ENCODE measurements at places on chromosomes 2 and 18. TPM values are rescaled to one million over a fixed set of nuclear protein-coding genes. Genes with fewer than 3 reads are reported as not detected.
A peak's percentile ranks its signal among the peaks of the same experiment; 100 is the strongest.

- H3K4me3 ChIP-seq = no peak overlapping the region
- no peak for DNase-seq
- no peak overlapping the region for H3K27ac ChIP-seq
Observed at GRCh38 chr18:33020877-33021276, 248.1 kb upstream of the KLHL14 start.

- peak; percentile 53 for DNase-seq
- no peaks in the 10 kb centered on the region for H3K27me3 ChIP-seq
- no peaks in the 10 kb centered on the region for H3K4me1 ChIP-seq
- no peak overlapping the region for H3K4me3 ChIP-seq
Observed at GRCh38 chr2:81523344-81523743, 1218.8 kb upstream of the LRRTM1 start.

DNA sequence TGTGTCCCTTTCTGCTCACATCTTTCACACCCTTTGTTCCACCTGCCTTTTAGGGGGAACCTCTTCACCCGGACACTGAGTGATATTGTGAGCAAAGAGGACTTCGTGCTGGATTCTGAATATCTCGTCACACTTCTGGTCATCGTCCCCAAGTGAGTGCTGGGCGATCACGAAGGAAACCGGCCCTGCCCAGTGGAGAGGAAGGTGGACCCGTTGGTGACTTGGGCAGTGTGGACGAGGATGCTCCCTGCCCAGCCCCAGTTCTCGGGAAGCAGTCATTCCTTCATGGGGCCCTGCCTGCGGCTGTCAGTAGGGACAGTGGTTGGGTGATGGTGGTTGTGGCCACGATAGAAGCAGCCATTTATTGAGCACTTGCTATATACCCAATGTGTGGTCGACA lies 40.8 kb downstream of the PDIA6 start:
- no peaks in the 10 kb centered on the region for H3K36me3 ChIP-seq
- no peaks in the 10 kb centered on the region for H3K4me1 ChIP-seq
- H3K4me3 ChIP-seq = no peak overlapping the region
- H3K27ac ChIP-seq = no peak overlapping the region
- no peaks in the 10 kb centered on the region for H3K27me3 ChIP-seq

DNA sequence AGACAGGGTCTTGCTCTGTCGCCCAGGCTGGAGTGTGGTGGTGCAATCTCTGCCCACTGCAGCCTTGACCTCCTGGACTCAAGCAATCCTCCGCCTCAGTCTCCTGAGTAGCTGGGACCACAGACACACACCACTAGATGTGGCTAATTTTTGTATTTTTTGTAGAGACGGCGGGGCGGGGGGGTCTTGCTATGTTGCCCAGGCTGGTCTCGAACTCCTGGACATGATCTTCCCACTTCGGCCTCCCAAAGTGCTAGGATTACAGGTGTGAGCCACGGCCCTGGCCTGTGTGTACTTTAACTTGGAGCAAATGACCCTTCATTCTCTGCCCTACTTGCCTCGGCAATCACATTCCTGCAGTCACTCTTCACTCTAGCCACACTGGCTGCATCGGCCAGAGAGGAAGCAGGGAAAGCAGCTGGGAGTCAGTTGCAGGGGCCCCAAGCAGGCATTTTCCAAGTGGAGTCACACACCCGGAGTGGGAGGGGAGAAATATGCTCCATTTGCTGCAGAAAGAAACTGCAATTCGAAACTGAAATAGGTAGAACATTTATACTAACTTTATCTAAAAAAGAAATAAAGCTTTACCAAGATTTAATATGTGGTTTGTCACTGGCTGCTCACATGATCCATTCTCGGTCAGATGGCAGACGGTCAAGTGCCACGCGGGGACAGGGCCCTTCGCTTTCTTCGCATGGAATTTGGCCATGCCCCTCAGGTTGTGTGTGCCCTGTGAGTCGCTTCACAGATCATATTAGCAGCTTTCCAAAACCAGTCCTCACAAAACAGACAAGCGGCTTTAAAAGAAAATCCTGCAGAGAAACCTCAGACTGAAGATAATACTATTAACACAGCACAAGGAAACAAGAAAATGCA lies 37.1 kb downstream of the FAM161A start:
- H3K4me1 ChIP-seq = no peaks in the 10 kb centered on the region
- no peaks in the 10 kb centered on the region for H3K27me3 ChIP-seq
- no peak overlapping the region for H3K4me3 ChIP-seq
- H3K36me3 ChIP-seq = no peaks in the 10 kb centered on the region
- DNase-seq = no peak
- H3K27ac ChIP-seq = no peak overlapping the region

DNA sequence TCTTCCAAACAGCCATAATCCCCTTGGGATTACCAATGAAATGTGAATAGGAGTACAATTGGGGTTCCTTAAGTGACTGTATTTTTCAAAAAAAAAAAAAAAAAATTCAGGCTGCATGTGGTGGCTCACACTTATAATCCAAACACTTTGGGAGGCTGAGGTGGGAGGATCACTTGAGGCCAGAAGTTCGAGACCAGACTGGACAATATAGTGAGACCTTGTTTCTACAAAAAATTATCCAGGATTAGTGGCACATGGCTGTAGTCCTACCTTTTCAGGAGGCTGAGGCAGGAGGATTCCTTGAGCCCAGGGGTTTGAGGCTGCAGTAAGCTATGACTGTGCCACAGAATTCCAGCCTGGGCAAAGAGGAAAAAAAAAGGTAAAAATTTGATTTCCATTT lies 189.6 kb upstream of the GATA6 start:
- peaks cover 14% of the 10 kb centered on the region for H3K4me1 ChIP-seq
- H3K27me3 ChIP-seq = no peaks in the 10 kb centered on the region
- no peaks in the 10 kb centered on the region for H3K36me3 ChIP-seq
- no peak for DNase-seq

DNA sequence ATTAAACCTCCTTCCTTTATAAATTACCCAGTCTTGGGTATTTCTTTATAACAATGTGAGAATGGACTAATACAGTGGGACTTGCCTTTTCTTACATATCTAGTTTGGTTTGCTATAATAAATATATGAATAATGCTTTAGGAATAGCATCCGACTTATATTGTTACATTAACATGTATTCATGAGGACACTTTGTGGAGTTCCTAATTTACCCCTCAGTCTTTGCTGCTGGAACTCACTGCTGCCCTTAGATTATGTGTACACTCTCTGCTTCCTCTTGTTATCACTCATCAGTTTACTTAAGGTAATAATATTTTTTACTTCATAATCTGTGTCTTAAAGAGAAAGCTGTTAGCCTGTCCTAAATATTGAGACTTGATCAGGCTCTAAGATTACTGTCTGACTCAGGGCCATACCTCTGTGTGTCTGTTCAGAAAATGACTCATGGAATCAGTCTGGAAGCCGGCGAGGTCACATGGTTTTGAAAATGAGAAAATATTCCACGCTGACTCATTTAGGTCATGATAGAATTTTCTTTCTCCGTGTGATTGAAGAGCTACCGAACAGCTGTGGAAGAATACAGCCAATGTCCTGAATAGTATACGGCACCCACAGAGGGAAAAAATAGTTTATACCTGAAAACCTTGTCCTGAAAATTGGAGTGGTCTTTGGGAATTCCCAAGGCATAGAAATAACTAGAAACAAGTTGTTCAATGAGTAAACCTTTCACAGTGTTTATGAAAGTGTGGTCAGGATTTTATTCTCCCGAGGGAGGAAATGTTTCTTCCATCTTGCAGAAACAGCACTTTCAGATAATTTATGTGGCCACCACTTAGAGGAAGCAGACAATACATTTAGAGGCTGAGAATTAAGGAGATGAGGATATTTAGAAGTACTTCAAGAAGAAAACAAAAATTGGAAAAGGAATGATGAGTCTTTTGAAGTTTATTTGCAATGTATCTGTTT lies 156.4 kb downstream of the DSEL start:
- DNase-seq = no peak
- H3K27me3 ChIP-seq = no peaks in the 10 kb centered on the region
- H3K4me3 ChIP-seq = no peak overlapping the region

DNA sequence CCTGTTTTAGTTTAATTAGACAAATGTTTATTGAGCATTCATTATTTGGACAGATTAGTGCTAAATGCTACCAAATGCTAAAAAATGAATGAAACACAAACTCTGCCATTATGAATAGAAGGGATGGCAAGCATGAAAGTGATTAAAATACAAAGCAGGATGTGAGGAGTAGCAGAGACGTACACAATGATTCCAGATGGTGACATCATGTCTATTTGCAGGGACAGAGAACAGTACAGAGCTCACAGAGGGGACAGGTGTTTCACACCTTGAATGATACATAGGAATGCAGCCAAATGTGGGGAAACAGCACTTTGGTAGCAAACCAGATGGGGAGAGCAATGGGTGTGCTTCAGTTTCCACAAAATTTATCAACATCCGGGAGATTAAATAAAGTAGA lies 76.3 kb downstream of the CD226 start:
- DNase-seq = no peak
- H3K27me3 ChIP-seq = no peaks in the 10 kb centered on the region
- H3K4me3 ChIP-seq = no peak overlapping the region
- H3K27ac ChIP-seq = no peak overlapping the region

DNA sequence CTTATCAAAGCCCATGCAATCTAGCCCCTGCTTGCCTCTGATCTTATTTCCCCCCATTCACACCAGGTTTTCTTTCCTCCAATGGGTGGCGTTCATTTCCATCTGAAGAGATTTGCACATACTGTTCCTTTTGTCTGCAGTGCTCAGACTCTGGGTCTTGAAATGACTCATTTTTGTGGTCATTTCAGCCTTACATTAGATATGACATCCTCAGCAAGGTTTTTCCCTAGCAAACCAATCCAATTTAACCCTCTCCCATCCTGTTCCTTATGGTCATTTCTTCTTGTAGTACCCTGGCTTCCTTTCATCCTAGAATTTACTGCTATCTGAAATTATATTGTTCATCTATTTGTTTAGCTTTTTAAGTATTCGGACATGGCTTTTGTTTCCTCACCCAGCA lies 42.5 kb upstream of the SCN1A start:
- no peak overlapping the region for H3K4me3 ChIP-seq
- DNase-seq = no peak
- H3K27ac ChIP-seq = no peak overlapping the region
- no peaks in the 10 kb centered on the region for H3K27me3 ChIP-seq

DNA sequence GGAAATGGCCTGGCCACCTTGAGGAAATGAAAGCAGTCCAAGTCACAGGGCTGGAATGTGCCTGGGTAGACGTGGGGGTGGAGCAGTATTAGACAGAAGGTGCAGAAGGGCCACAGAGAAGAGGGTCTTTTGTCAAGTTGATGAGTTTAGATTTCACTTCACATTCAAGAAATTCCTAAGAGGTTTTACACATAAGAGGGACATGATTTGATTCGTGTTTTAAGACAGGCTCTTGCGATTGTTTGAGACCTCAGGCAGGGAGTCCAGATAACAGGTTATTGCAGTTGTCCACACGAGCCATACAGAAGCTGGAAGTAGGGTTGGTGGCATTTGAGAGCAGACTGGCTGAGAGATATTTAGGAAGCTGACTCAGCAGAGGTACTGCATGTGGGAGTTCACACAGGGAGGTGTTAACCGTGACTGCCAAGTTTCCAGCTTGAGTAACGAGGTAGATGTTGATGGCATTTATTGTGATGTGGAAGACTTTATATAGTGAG lies 64.6 kb downstream of the NEB start:
- DNase-seq = peak; percentile 55
- H3K27me3 ChIP-seq = no peaks in the 10 kb centered on the region
- no peak overlapping the region for H3K27ac ChIP-seq
- no peaks in the 10 kb centered on the region for H3K36me3 ChIP-seq
- H3K4me1 ChIP-seq = peaks cover 5% of the 10 kb centered on the region
- no peak overlapping the region for H3K4me3 ChIP-seq

DNA sequence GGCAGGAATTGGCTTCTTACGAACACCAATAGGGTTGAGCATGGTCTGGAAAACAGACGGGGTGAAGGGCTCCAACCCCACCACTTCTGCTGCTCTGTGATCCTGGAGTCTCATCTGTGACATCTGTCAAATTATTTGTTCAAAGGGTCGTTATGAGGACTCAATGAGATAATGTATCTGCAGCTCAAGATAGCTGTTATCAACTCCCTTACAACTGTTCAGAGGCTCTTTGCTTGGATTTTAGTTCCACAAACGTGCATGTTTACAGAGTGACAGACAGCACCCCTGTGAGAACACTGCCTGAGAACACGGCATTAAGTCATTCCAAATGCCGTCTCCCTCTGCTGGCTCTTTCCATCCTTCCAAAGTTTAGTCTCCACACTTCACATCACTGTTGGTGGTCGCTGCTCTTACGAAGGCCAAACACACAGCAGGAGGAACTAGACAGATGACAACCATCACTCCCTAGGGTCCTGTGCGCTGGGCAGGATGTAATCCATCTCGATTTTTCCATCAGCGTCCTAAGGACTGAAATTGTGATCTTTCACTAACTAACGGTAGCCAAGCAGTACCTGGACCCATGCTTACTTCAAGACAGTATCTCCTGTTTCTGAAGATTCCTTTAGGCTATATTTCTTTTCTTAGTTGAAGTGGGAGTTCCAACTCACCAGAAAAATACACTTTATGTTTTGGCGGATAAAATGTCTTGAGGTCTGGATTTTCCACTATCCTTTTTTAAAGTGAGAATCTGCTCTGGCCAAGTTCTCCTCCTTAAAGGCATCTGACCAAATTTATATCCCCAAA lies 220.3 kb downstream of the ANAPC1 start:
- peaks cover 10% of the 10 kb centered on the region for H3K27me3 ChIP-seq
- no peaks in the 10 kb centered on the region for H3K36me3 ChIP-seq
- no peak overlapping the region for H3K27ac ChIP-seq
- DNase-seq = peak; percentile 58
- H3K4me1 ChIP-seq = peaks cover 11% of the 10 kb centered on the region
- no peak overlapping the region for H3K4me3 ChIP-seq

DNA sequence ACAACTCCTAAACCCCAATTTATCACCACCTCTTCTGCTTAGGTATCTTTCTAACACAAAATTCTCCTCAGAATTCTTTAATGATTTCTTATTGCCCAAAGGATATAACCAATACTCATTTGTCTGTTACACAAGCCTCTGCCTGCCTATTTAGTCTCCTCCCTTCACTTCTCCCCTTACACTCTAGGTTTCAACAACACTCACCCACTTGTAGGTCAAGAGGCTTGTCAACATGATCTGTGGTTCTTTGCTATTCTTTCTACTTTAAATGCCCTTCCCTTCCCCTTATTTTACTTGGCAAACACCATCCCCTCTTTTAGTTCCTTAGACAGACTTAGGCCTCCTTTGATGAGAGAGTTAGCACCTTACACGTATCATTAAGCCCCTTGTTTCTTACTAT lies 69.0 kb upstream of the C2orf15 start:
- H3K27me3 ChIP-seq = no peaks in the 10 kb centered on the region
- H3K4me1 ChIP-seq = no peaks in the 10 kb centered on the region
- no peak overlapping the region for H3K27ac ChIP-seq
- H3K4me3 ChIP-seq = no peak overlapping the region

GRCh38 chr2:178211943-178212342 lies 17.6 kb downstream of the OSBPL6 start:
- no peaks in the 10 kb centered on the region for H3K36me3 ChIP-seq

GRCh38 chr2:231286964-231287363 lies 88.5 kb downstream of the ARMC9 start:
- peaks cover 26% of the 10 kb centered on the region for H3K36me3 ChIP-seq
- H3K27ac ChIP-seq = no peak overlapping the region
- no peaks in the 10 kb centered on the region for H3K27me3 ChIP-seq
- no peak overlapping the region for H3K4me3 ChIP-seq
- no peak for DNase-seq

The KIAA2012 gene
- total RNA-seq = 0.86 TPM

The TUBA3D gene
- not detected for total RNA-seq

The SLC5A7 gene
- not detected for total RNA-seq

The SNRPD1 gene
- 122 TPM for total RNA-seq

The AMER3 gene
- 1.2 TPM for total RNA-seq

The CAVIN2 gene
- total RNA-seq = not detected

The RGPD8 gene
- total RNA-seq = 42.7 TPM

The CRYGD gene
- total RNA-seq = not detected

The SIX2 gene
- 0.26 TPM for total RNA-seq

Data from endodermal cell (in vitro differentiated cells).